Activated CD4-positive, alpha-beta T cell treated with anti-CD3 and anti-CD28 coated beads for 36 hours (primary cell): ENCODE measurements at places on chromosomes 1 and 21. TPM values are rescaled to one million over a fixed set of nuclear protein-coding genes. Genes with fewer than 3 reads are reported as not detected.

DNA sequence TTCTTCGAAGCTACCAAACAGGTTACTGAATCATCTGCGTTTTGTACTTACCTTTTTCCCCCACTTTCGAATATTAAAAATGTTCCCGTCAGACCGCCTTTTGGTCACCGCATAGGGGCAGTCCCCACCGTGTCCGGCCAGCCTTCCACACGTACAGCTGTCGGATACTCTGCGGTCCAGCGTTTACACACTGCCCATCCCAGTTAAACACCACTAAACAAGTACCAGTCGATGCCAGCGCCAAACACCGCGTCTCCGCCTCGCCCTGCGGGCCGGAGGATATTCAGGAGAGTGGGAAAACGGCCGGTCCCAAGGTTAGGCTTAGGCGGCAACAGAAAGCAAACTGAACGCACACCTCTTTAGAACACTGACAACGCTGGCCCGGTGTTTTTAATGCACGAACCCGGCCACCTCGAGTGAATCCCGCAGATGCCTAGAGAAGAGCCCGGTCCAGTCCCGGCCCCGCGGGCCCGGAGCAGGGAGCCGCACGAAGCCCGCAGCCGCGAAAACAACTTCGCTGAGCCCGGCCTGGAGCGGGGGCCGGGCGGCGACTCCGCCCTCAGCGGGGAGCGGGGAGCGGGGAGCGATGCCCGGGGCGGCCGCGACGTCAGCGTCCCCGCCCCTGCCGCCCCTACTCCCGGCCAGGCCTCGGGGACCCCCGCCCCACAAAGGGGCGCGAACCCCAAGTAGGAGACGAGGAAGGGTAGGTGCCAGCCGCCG lies 730 bp upstream of the PHF13 start:
- H3K27me3 ChIP-seq: no peaks in the 10 kb centered on the region
- peak overlapping the region; percentile 80 for H3K4me3 ChIP-seq
- peak overlapping the region; percentile 87 for H3K27ac ChIP-seq
- DNase-seq: no peak
- H3K36me3 ChIP-seq: peaks cover 5% of the 10 kb centered on the region
- H3K4me1 ChIP-seq: peaks cover 20% of the 10 kb centered on the region

GRCh38 chr1:172809750-172810149 lies 150.8 kb downstream of the FASLG start:
- H3K4me3 ChIP-seq: no peak overlapping the region
- peaks cover 3% of the 10 kb centered on the region for H3K36me3 ChIP-seq
- H3K27me3 ChIP-seq: no peaks in the 10 kb centered on the region
- H3K4me1 ChIP-seq: peaks cover 4% of the 10 kb centered on the region
- H3K27ac ChIP-seq: no peak overlapping the region
- DNase-seq: no peak

Gene AGO3
- 23.3 TPM for total RNA-seq

Gene SETDB1
- 48.8 TPM for total RNA-seq

DNA sequence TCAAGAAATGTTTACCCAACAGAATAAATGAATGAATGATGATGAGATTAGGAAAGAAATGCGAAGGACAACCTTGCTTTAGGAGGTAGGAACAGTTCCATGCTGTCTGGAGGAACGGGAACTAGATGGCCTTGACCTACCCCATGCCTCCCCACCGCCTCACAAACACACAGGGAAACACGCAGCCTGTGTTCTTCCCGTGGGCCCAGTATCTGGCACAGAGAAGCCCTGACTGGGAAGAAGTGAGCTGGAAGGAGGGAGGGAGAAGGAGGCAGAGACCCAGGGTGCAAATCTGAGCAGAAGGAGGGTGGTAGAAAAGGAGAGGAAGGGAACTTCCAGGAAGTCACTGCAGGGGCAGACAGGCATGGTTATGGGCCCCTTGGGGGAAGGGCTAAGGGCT lies 3.5 kb upstream of the ADORA1 start:
- H3K4me3 ChIP-seq: no peak overlapping the region
- no peak overlapping the region for H3K27ac ChIP-seq
- peaks cover 55% of the 10 kb centered on the region for H3K27me3 ChIP-seq
- no peak for DNase-seq

Gene HPDL
- 17.9 TPM for total RNA-seq

DNA sequence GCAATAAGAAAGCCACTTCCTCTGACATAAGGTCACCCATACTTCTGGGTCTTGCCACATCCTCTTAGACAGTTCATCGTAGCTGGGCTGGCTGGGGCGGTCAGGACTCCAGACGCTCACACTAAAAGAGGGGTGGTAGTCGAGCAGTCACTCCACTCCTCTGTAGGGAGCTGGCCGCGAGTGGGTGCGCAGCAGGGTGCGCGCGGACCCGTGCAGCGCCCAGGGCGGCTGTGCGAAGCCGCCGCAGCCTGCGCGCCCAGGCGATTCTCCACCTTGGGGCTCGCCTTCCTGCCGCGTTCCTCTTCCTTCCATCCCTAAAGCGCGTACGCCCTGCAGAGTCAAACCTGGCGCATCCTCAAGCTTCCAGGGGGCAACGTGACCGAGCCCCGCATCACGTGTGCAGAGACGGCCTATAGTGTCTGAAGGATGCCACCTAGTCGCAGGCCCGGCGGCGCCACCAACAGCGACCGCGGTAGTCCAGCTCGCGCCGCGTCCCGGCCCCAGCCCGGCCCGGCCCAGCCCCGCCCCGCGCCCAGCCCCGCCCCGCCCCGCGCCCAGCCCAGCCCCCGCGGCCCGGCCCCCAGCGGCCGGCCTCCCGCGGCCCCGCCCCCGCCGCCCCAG lies 360 bp upstream of the PRDX6 start:
- peak overlapping the region; percentile 89 for H3K4me3 ChIP-seq
- peak overlapping the region; percentile 91 for H3K27ac ChIP-seq
- H3K27me3 ChIP-seq: no peaks in the 10 kb centered on the region
- peak; percentile 92 for DNase-seq

Gene LRRC38
- total RNA-seq: not detected

DNA sequence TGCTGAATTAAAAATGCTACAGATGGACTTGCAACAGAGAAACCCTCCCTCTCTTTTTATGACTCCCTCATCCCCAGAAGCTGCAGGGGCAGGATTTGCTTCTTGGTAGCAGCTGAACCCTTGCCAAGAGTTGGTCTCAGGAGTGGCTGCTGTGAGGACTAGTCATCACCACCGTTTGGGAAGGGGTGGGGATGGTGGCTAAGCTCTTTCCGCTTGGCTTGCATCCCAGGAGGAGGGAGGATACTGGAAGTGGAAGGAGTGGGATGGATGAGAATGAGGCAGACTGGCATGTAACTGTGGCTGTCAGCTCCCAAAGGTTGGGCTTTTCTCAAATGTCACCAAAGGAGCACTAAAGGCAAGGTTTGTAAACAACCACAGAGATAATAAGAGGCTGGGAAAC lies 50.8 kb upstream of the COL24A1 start:
- no peaks in the 10 kb centered on the region for H3K4me1 ChIP-seq
- no peak for DNase-seq
- H3K36me3 ChIP-seq: no peaks in the 10 kb centered on the region
- H3K27me3 ChIP-seq: no peaks in the 10 kb centered on the region
- no peak overlapping the region for H3K27ac ChIP-seq

Gene FCRL4
- total RNA-seq: not detected

GRCh38 chr1:24632832-24633175 lies 10.3 kb upstream of the SRRM1 start:
- H3K27ac ChIP-seq: no peak overlapping the region
- H3K4me3 ChIP-seq: no peak overlapping the region
- H3K27me3 ChIP-seq: peaks cover 2% of the 10 kb centered on the region
- H3K36me3 ChIP-seq: no peaks in the 10 kb centered on the region
- peaks cover 2% of the 10 kb centered on the region for H3K4me1 ChIP-seq

DNA sequence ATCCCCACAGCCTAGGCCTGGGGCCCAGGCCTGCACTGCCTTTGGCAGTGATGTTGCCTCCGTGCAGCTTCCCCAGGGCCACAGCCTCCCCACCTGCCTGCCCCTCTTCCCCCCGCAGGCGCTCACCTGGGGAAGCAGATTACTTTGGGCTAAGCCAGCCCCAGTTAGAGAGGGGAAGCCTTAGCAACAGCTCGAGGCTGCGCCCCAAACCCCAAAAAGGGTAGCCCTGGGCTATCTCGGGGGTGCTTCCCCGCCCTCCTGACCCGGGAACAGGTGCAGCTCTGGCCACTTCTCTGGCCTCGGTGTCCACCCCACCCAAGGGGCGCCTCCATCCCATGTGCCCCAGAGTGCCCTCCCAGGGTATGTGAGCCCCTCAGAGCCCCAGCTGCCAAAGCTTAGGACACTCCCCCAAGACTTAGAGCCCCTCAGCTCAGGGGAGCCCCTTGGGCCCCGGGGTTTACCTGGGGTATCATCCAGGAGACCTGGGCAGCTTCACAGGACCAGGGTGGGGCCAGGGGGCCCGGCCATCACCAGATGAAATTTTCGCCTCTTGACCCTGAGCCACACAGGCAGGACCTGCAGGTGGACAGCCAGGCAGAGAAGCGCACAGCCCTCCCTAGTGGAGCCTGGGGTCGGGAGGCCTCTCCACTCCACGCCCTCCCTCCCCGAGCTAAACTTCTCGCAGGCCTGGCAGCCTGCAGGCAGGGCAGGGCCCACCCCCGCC lies 3.3 kb upstream of the TTC34 start:
- no peaks in the 10 kb centered on the region for H3K36me3 ChIP-seq
- H3K27me3 ChIP-seq: no peaks in the 10 kb centered on the region
- no peak overlapping the region for H3K27ac ChIP-seq
- DNase-seq: no peak
- no peaks in the 10 kb centered on the region for H3K4me1 ChIP-seq

Gene WNT2B
- total RNA-seq: 0.11 TPM

Gene ETV3L
- total RNA-seq: not detected

DNA sequence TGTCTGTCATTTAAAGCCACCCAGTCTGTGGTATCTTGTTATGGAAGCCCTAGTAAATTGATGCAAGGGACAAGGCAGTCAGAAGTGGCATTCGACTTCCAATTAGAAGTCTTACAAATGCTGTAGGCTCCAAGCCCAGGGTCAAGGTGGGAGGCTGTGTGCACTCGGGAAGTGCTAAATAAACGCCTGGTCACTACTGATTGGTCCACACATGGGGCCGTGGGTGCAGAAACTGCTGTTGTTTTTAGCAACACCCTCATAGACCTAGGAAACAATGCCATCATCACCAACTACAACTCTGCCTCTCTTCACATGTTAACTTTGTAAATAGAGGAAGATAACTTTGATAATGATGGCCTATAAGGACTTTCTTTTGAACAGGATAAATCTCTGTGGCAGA lies 20.2 kb upstream of the ZBTB21 start:
- DNase-seq: no peak
- no peak overlapping the region for H3K4me3 ChIP-seq
- H3K4me1 ChIP-seq: no peaks in the 10 kb centered on the region

DNA sequence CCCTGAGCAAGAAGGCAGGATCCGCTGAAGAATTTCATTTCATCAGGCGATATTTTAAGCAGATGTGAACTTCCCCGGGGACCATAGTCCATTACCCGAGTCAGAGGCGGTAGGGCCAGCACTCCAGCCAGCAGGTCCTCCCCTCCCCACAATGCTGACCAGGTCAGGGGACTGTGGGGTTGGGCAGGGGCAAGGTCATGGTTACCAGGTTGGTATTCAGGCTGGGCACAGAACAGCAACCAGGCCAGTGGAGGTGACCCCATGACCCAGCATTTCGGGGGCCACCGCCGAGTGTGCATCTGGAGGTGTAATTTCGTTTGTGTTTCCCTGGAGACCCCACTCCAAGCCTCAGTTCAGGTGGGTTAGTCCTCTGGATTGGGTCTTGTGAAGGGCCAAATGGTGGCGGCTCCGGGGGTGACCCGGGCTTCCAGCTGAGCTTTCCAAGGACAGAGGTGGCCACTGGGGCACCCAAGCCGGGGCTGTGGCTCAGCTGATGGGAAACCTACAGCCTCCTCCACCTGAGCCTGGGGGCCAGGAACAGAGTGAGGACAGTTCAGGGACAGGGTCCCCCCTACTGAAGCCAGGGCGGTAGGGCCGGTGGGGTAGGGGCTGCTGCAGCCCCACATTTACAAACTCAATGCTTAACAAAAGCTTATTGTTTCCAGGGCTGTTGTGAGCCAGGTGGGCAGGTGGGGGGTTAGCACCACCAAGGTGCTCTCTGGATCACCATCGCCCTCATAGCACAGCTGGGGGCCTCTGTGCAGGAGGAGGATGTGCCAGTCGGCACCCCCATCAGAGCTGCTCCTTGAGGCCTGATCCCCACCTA lies 2.8 kb downstream of the PRDM16 start:
- H3K27ac ChIP-seq: no peak overlapping the region
- H3K27me3 ChIP-seq: peaks cover 21% of the 10 kb centered on the region
- no peak overlapping the region for H3K4me3 ChIP-seq

DNA sequence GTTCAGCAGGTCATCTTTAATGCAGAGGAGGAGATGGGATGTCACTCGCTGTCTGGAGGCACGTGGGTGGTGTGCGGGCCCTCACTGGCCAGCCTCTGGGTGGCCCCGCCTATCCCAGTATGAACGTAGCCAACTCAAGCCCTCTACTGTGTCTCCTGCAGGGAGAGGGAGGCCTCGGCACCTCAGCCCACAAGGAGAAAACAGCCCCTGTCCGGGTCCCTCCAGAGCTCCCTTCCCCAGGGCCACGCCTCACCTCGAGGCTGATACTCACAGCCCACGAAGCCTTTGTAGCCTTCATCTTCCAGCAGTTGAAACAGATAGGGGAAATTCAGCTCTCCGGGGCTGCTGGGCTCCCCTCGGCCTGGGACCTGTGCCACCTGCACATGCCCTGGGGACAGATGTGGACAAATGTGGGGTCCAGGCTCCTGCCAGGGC lies 2.6 kb downstream of the HYI start:
- H3K4me3 ChIP-seq: no peak overlapping the region
- peaks cover 4% of the 10 kb centered on the region for H3K27me3 ChIP-seq
- H3K27ac ChIP-seq: no peak overlapping the region
- H3K36me3 ChIP-seq: peaks cover 16% of the 10 kb centered on the region
- H3K4me1 ChIP-seq: peaks cover 17% of the 10 kb centered on the region

GRCh38 chr1:86849756-86850155 lies 64.2 kb downstream of the SELENOF start:
- H3K27me3 ChIP-seq: no peaks in the 10 kb centered on the region
- H3K4me3 ChIP-seq: no peak overlapping the region
- no peaks in the 10 kb centered on the region for H3K36me3 ChIP-seq
- DNase-seq: no peak
- peaks cover 5% of the 10 kb centered on the region for H3K4me1 ChIP-seq
- no peak overlapping the region for H3K27ac ChIP-seq

GRCh38 chr1:175361476-175361875 lies 168.9 kb upstream of the KIAA0040 start:
- peaks cover 5% of the 10 kb centered on the region for H3K4me1 ChIP-seq
- no peak overlapping the region for H3K4me3 ChIP-seq
- no peak for DNase-seq
- H3K27ac ChIP-seq: no peak overlapping the region
- peaks cover 6% of the 10 kb centered on the region for H3K27me3 ChIP-seq
- H3K36me3 ChIP-seq: no peaks in the 10 kb centered on the region

DNA sequence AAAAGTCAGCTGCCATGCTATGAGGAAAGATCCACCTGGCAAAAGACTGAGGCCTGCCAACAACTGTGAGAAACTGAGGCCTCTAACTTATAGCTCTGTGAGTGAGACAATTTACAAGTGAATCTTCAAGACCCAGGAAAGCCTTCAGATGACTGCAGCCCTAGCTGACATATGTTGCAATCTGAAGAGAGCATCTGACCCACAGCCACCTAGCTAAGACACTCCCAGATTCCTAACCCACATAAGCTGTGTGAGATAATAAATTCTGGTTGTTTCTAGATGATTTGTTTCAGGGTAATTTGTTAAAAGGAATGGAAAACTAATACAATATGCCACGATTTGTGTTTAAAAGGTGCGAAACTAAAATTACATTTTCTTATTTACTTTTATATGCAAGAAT lies 55.1 kb downstream of the HFM1 start:
- H3K4me1 ChIP-seq: no peaks in the 10 kb centered on the region
- no peaks in the 10 kb centered on the region for H3K36me3 ChIP-seq
- H3K27ac ChIP-seq: no peak overlapping the region
- no peak for DNase-seq

Gene USP1
- 62.4 TPM for total RNA-seq

Gene ZNF683
- total RNA-seq: not detected

Gene TEKT2
- not detected for total RNA-seq
